Ascending aorta (tissue), 2 donors: ENCODE measurements at places on chromosomes 5 and 9.

- H3K4me1 ChIP-seq: peaks cover 22% of the 10 kb centered on the region
- no peak overlapping the region for H3K4me3 ChIP-seq
- no peak overlapping the region for H3K27ac ChIP-seq
These were observed 266.6 kb downstream of the PIK3R1 start for GRCh38 chr5:68482199-68482598.

DNA sequence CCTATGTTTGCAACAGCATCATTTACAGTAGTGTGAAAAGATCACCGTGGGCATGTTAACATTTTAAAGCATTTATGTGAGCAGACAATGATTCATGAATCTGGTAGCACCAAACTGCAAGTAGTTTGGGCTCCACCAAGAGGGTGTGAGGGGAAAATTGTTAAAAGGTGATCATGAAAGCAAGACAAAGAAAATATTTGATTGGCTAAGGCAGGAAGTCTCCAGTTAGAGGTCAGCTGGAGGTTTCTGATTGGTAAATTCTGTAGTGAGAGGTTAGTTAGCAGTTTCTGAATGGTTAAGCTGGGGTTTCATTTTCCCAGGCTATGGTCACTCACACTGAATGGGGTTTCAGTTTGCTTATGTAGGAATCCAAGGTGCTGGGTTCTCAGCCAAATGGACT, 13.5 kb upstream of the DRD1 start:
- H3K27ac ChIP-seq: no peak overlapping the region
- no peak overlapping the region for H3K4me3 ChIP-seq
- no peaks in the 10 kb centered on the region for H3K4me1 ChIP-seq
- no peak for DNase-seq
- H3K27me3 ChIP-seq: no peaks in the 10 kb centered on the region
- H3K36me3 ChIP-seq: no peaks in the 10 kb centered on the region

DNA sequence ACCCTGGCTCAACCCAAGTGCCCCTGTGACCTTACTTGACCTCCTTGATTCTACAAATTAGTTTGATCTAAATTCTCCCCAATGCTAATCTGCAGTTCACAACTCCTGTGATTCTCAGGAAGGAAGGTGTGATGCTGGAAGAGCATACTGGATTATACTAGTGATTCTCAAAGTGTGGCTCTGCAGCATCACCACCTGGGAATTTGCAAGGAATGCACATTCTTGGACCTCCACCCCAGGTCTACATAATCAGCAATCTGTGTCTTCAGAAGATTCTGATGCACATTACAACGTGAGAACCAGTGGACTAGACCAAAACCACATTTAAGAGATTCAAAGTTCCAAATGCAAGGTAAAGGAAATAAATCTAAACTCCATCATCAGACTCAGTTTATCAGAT, 198.6 kb downstream of the AGTPBP1 start:
- no peaks in the 10 kb centered on the region for H3K36me3 ChIP-seq
- H3K4me1 ChIP-seq: no peaks in the 10 kb centered on the region
- DNase-seq: no peak
- no peak overlapping the region for H3K4me3 ChIP-seq

DNA sequence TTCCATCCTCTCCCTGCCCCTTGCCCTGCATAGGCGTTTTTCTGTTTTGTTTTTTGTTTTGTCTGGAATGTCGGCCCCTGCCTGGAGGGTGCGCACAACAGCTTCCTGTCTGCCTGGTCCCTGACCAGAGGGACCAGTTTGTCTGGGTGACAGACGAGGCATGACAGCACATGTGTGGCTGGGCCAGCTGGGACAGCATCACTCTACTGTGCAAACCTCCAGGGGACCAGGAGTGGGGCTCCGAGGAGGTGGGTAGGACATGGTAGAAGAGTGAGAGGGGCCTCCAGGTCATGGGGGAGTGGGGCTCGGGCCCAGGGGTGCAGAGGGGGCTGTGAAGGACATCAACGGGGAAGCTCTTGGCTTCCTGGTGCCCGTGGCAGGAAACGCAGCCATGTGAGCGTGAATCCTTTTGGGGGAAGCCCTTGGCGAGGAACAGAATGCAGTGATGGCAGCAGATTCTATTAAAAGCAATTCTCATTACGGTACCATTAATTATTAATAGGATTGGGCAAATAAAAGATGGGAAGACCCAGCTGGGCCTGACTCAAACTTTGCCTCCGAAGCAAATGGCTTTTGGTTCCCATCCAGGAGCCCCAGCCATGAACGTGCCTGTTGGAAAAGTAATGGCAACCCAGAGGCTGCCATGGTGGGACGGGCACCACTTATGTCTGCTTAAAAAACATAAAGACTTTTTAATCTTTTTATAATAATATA, 184.4 kb upstream of the IER5L start:
- no peak for DNase-seq
- H3K36me3 ChIP-seq: no peaks in the 10 kb centered on the region
- no peaks in the 10 kb centered on the region for H3K27me3 ChIP-seq

DNA sequence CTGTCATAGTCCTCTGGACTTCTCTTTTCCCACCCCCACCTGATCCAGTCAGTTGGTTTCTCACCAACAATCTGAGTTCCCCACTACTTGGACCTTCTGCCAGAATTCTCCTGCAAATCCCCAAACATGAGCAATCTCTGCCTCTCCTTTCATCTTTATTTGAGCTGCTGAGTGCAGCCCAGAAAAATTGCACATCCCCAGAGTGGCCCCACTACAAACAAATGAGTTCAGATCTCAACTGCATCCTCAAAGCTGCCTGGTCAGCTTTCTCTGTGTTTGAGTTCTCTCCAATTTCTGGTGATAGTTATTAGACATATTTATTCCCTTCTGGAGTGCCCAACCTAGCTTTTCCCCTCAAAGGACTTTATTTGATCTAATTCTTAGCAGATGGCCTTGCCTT, 102.2 kb downstream of the PSAT1 start:
- no peaks in the 10 kb centered on the region for H3K36me3 ChIP-seq
- H3K27ac ChIP-seq: no peak overlapping the region
- no peak for DNase-seq
- H3K4me1 ChIP-seq: no peaks in the 10 kb centered on the region
- no peak overlapping the region for H3K4me3 ChIP-seq
- no peaks in the 10 kb centered on the region for H3K27me3 ChIP-seq

GRCh38 chr9:82206490-82206889, 217.9 kb downstream of the SPATA31D1 start:
- no peaks in the 10 kb centered on the region for H3K36me3 ChIP-seq
- no peaks in the 10 kb centered on the region for H3K4me1 ChIP-seq
- no peak overlapping the region for H3K4me3 ChIP-seq
- no peaks in the 10 kb centered on the region for H3K27me3 ChIP-seq
- DNase-seq: no peak

GRCh38 chr5:135953850-135954249, 933 bp downstream of the LECT2 start:
- H3K27me3 ChIP-seq: no peaks in the 10 kb centered on the region
- DNase-seq: no peak
- H3K4me1 ChIP-seq: no peaks in the 10 kb centered on the region
- no peaks in the 10 kb centered on the region for H3K36me3 ChIP-seq

DNA sequence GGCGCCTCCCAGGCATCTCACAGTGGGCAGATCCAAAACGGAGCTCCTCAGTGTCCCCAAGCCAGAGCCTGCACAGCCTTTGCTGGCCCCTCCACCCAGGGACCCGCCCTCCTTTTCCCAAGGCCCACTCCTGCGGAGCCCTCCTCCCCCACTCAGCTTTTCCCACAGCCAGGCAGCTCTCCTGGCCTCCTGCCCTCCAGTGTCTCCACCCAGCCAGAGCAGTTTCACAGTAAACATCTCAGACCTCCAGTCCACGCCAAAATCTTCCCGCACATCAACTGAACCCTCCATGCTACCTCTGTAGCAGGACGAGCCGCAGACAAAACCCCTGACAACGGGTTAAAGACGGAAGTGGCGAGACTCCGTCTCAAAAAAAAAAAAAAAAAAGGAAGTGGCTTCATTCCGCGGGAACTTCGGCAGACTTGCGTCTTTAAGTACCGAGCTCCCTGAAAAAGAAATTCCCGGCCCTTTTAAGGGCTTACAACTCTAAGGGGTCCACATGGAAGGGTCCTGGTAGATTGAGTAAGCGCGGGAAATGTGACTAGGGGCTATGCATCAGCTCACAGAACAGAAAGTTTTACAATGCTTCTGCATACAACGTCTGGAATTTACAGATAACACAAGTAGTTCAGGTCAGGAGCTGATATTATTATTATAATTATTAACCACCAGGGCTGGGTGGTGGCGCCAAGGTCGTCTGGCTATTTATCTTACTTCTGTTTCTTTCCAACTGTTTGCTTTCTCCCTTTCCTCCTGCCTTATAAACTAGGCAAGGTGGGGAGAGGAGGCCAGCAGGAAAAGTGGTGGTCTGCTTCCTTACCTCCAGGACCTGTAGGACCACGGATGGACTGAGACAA, 11.4 kb upstream of the GRIN1 start:
- no peaks in the 10 kb centered on the region for H3K36me3 ChIP-seq
- no peaks in the 10 kb centered on the region for H3K27me3 ChIP-seq
- H3K27ac ChIP-seq: peak overlapping the region; percentile 43

DNA sequence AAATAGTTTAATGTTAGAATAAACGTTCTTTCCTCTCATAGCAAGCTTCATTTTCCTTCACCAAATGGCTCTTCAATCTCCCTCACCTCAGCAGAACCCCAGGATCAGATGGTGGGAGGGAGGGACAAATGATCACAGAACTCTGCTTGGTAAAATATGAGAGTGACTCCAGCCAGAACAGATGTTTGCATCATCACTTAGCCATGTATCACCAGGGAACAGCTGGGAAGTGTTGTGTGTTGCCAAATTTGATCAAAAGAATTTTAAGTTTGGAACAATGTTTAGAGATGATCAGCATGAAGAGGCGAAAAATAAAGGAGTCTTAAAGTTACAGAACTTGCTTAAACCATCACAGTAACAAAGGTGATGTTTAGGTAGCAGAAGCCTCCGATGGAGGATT, 115.7 kb downstream of the FRMD3 start:
- no peak overlapping the region for H3K4me3 ChIP-seq
- H3K27ac ChIP-seq: no peak overlapping the region

DNA sequence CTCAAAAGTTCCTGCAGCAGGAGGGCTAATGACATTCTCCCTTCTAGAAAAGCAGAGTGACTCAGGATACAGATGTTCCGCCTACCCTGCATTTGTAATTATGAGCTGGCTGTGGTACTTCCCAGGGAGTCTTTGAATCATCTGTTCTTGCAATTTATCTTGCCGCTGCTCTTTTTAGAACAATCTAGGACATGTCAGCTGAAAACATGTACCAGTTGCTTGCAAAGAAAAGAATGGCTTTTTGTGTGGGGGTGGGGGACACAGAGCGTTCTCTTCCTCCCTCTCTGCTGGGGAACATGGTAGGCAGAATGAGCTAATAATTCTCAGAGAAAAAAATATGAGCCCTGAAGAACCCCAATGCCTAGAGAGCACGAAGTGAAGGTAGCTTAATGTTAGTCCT, 51.7 kb upstream of the TUT7 start:
- no peak overlapping the region for H3K27ac ChIP-seq
- peaks cover 4% of the 10 kb centered on the region for H3K27me3 ChIP-seq
- H3K4me1 ChIP-seq: peaks cover 10% of the 10 kb centered on the region
- no peak overlapping the region for H3K4me3 ChIP-seq
- no peak for DNase-seq
- H3K36me3 ChIP-seq: no peaks in the 10 kb centered on the region
